Stimulated activated naive B cell treated with anti-CD40 and anti-IgM and Interleukin-4, amounts not matched to agents 10 μg/mL and 1 μg/mL and 100 μg/mL, for 72 hours (primary cell): ENCODE measurements at places on chromosomes 2 and 18.

DNA sequence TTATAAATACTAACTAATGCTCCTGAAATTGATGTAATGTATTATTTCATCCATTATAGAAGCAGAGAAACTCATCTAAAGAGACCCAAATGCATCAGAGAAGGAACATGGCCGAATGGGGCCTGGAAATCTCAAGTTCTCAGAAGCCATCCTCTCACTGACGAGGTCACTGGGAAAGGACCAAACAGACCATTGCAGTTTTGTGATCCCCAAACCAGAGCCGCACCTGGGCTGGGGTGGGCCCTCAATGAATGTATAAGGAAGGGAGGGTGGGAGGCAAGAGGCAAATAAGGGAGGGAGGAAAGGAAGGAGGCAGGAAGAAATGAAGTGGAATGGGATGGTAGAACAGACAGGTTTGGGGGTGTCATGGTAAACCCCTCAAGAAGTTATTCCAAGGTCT, 245.3 kb upstream of the ID2 start:
- no peak for DNase-seq

DNA sequence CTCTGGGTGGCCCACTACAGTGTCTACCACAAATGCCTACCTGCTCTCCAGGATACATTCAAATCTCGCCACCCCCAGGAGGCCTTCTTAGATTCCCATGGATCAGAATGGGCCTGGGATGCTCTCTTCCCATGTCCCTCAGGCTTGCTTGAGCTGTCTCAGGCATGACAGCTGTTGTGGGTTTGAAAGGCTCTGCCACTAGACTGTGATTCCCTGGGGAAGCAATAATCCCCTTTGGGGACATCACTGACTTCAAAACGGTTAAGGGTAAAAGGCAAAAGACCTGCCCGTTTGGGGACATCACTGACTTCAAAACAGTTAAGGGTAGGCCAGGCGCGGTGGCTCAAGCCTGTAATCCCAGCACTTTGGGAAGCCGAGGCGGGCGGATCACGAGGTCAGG, 35.8 kb upstream of the ZNF516 start:
- no peak for DNase-seq

DNA sequence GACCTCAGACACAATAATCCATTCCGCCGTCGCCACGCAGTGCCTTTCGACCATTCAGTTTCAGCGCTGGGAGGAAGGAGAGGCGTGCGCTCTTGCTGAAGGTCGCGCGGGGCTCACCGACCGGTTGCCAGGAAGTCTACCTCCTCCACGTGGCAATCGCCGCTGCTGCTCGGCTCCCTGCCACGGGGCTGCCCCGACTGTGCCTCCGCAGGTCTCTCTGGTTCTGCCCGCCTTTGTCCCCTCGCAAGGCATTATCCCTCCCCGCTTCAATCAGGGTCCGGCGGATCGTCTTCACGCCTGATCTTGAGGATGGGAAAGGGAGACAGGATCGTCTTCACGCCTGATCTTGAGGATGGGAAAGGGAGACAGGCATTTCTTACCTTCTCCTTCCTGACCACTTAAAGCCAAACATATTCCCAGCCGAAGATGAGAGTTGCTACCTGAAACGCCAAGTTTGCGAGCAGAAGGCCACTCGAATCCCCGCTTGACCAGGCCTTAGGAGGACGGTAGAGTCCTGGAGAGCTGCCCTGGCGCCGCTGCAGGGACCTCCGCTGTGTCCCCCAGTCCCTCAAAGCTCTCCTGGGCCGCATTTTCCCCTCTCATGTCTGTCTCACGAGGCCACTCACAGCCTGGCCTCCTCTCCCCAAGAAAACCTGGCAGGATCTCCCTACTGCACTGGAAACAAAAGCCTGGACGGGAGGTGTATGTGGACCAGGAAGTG, 4.3 kb upstream of the GPR45 start:
- no peak for DNase-seq

DNA sequence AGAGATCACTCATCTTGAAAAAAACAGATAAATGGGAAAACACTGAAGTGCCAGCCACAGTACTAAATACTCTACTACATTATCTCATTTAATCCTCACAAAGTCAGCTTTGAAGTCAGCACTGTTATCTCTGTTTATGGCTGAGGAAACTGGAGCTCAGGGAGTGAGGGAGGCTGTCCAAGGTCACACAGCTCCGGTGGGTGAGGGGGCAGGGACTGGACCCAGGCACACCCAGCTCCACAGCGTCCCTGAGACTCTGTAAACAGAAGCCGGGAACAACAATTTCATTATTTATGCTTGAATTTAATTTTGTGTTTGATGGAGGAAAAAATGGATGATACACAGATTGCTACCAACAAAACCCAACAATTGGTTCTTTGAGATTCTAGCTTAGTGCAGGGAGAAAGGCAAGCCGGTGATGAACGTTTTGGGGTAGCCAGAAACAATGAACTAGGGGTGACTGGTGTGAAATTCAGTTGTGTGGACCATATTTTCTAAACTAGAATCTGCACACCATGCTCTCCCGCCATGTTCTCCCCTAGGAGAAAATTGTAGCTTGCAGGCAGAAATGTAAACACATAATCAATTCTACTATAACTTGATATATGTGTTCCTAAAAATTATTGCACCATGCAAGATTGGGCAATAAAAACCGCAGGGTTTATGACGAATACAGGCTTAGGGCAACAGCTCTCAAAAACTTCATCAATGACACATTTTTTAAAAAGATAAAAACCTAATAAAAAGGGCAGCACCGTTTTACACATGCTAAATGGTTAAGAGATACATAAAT, at the start of gene GREB1:
TSS of gene GREB1 (plus strand) at position 768 of the 793 bp plus-strand sequence. CDS start 22,570 bp downstream, outside the sequence.
- no peak for DNase-seq

DNA sequence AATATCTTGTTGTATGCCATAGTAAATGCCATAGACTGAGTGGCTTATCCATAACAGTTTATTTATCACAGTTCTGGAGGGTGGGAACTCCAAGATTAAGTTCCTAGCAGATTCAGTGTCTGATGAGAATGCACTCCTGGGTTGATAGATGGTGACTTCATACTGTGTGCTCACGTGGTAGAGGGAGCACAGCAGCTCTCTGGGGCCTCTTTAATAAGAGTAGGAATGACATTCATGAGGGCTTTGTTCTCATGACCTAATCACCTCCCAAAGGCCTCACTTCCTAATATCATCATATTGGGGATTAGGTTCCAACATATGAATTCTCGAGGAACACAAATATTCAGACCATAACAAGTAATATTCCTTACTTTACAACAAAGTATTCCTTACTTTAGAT, 98.1 kb upstream of the SH3BP4 start:
- DNase-seq = no peak

- DNase-seq = no peak
These were observed 69.6 kb downstream of the PTGR3 start for GRCh38 chr18:75139226-75139911.

DNA sequence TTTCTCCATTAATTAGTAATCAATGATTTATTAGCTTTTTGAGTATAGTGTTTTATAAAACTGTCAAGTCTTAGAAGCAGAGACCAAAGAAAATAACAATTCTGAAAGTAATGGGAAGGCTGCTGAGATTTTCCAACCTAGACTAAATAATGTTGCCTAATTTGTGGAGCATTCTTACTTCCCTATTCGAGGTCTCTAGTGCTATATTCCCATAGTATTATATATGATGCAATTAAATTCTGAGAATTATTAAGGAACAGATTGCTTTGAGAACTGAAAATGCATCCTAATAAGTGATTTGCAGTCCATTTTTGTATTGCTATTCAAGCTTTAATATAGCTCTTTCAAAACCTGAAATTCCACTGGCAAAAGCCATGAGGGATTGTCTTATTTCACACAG, 27.7 kb upstream of the DOCK10 start:
- DNase-seq = no peak

DNA sequence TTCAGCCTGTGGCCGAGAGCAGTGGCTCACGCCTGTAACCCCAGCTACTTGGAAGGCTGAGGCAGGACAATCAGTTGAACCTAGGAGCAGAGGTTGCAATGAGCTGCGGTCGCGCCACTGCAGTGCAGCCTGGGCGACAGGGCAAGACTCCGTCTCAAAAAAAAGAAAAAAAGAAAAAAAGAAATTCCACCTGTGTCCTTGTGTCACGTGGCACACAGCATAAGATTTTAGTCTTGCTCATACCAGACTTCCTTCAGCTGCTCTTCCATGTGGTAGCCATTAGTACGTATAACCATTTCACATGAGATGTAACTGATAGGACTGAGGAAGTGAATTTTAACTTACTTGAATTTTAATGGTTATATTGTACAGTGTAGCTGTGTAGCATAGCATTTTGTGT, 4.0 kb downstream of the NOP58 start:
- DNase-seq = no peak

DNA sequence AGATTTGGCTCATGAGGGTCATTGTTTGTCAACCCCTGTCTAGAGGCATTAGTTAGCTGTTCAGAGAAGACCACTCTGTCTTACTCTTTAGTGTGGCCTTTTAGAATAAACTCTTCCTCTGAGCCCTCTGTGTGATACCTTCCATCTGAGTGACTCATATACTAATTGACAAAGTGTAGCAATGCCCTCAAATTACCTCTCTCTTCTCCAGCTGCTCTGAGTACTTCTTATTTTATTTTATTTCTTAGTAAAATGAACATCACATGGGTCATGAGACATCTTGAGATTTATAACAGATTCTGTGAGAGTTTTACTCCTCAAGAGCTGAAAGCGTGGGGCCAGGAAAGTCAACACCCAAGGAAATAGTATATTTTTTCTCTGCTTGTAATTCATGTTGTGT, 67.4 kb downstream of the KCTD18 start:
- DNase-seq = no peak

DNA sequence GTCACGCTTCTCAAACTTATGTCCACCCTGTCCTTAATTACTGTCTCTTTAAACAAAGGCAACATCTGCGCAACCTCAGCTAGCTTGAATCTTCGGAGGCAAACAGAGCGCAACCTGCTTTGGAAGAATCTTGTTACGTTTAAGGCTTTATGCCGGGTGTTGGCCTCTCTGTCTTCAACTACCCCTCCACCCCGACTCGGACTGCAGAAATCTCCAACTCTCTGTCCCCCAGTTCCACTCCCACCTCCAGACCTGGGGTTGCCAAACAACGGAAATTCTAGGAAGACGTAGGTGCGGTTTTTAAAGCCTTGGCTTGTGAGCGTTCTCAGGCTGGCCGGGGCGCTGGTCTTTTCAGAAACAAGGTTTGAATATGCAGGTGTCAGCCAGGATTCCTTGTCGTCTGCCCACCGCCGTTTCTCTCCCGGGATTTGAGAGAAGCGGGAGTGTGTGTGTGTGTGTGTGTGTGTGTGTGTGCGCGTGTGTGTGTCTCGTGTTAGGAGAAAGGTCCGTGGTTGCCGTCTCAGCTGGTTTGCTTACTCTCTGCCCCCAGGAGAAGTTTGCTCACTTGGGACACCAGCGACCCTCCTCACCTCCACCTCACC, 1.1 kb upstream of the ONECUT2 start:
- no peak for DNase-seq

DNA sequence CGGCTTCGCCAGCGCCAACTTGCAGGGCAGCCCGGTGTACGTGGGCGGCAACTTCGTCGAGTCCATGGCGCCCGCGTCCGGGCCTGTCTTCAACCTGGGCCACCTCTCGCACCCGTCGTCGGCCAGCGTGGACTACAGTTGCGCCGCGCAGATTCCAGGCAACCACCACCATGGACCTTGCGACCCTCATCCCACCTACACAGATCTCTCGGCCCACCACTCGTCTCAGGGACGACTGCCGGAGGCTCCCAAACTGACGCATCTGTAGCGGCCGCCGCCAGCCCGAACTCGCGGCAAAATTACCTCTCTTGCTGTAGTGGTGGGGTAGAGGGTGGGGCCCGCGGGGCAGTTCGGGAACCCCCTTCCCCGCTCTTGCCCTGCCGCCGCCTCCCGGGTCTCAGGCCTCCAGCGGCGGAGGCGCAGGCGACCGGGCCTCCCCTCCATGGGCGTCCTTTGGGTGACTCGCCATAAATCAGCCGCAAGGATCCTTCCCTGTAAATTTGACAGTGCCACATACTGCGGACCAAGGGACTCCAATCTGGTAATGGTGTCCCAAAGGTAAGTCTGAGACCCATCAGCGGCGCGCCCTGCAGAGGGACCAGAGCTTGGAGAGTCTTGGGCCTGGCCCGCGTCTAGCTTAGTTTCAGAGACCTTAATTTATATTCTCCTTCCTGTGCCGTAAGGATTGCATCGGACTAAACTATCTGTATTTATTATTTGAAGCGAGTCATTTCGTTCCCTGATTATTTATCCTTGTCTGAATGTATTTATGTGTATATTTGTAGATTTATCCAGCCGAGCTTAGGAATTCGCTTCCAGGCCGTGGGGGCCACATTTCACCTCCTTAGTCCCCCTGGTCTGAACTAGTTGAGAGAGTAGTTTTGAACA, 15.1 kb downstream of the HOXD3 start:
- no peak for DNase-seq

DNA sequence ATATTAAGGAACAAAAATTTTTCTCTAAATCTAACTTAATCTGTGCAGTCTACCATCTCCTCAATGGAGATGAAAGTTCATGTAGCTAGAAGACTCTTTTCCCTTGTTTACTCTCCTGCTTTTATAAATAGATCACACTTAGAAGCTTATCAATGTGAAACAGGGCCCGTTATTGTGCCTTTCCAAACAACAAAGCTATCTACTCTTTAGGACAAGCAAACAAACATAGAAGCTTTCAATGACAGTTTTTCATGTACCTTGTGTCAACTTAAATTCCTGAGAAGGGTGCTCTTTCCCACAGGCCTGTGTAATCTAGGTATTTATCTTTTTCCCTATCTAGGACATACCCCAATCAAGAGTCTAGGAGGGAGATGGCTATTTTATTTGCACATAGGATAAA, 247.8 kb upstream of the CWC22 start:
- DNase-seq = no peak

DNA sequence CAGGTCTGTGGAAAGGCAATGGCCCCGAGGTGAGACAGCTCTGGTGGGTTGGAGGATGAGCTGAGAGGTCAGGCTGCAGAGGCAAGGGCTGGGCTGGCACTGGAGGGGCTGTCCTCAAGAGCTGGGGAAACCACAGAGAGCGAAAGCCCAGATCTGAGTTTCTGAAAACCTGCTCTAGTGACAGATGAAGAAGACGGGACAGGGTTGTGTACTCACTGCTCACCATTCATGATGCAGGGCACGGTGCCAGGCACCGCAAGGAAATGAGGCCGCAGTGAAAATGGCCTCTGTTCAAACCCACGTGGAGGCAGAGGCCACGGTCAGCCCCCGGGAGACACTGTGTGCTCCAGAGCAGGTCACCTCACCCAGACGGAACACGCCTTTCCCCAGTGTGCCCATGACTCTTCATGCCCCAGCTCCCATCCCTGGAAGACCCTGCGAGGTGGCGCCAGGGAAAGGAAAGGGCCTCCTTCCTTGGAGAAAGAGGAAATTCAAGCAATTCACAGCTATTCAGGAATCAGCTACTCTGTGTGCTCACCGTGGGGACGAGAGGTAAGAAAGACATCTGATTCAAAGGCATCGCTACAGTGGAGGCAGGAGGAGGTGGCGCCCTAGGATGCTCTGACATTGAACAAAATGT, 24.3 kb upstream of the ID2 start:
- no peak for DNase-seq

- no peak for DNase-seq
These were observed 130.6 kb downstream of the AKAIN1 start for GRCh38 chr18:5066380-5066977.
